ENCODE measurements at places on chromosomes 1 and 21.

DNA sequence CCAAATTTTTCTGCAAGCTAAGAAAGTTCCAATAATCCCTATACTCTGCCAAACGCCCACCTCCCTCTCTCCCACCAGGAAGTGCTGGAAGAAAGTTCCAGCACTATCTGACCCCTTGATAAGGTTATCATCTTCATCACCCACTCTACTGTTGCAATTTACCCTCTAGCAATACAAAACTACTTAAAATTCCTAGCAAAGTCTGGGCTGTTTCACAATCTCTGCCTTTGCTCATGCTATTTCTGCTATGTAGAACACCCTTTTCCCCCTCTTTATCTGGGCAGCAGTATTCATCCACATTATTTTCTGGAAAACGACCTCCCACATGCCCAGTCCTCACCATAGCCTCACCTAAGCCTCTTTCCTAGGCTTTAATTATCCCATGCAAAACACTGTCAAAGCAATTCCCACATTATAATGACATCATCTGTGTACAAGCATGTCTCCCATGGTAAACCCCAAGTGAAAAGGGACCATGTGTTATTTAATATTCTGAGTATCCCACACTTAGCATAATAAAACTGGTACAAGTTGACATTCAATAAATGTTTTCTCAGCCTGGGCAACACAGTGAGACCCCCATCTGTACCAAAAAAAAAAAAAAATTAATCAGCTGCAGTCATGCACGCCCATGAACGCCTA is 12.0 kb downstream of the F11R start:
- no peak for DNase-seq

DNA sequence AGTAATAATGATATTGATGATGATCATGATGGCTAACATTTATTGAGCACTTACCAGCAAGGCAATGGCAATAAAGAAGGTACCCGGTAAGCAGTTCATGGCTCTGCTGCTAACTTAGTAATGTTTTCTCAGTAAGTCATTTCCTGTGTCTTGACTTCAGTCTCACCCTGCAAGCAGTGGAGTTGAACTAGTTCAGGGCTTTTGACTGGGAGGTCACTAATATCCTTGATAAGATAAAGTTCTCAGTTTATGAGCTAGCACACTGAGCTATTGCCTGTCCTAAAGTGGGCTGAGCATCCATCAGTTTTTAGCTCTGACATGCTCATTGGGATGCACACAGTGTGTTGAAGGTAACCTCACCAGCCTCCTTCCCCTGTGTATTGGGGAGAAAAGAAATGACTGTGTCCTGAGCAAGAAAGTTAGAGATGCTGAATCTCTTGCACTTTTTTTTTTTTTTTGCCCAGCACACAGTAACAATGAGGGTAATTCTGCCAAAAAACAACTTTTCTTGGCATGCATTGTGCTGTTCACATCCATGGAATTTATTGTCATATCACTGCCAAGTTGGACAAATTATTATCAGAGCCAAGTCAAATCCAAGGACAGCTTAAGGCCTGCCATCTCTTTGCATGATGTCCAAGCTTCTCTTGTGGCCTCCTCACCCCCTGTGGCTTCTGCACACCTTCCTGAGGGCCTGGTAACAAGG is 55.5 kb upstream of the GADD45A start:
- DNase-seq: no peak

DNA sequence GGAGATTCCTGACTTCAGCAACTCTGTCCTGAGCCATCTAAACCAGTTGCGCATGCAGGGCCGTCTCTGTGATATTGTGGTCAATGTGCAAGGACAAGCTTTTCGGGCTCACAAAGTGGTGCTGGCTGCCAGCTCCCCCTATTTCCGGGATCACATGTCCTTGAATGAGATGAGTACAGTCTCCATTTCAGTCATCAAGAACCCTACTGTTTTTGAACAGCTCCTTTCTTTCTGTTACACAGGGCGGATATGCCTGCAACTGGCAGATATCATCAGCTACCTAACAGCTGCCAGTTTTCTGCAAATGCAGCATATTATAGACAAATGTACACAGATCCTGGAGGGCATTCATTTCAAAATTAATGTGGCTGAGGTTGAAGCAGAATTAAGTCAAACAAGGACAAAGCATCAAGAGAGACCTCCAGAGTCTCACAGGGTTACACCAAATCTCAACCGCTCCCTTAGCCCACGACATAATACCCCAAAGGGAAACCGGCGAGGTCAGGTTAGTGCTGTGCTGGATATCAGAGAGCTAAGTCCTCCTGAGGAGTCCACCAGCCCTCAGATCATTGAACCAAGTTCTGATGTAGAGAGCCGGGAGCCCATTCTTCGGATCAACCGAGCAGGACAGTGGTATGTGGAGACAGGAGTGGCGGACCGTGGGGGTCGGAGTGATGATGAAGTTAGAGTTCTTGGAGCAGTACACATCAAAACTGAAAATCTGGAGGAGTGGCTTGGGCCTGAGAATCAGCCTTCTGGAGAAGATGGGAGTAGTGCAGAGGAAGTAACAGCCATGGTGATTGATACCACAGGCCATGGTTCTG is 2.3 kb downstream of the ZBTB37 start:
- DNase-seq: no peak

DNA sequence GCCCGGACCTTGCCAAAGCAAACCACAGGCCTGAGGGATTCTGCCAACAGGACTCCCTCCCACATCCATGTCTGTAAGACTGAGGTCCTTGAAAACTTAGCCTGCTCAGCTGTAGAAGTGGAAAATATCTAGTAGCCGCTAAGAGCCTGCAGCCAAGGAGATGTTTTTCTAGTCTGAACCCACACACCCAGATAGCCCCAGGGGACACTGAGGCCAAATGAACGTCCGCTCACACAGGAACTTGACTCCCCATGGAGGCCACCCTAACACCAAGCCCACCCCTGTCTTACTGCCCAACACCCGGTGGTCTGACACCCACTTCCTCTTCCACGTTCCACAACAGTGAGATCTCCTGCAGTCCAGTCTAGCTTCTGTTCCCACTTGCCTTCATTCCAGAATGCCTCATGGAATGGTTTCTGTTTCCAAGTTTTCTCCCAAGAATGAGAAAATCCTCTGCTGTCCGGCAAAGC is 174.8 kb downstream of the PLPP3 start:
- DNase-seq: no peak

All from lower leg skin (tissue), 4 donors.